CD8-positive, alpha-beta memory T cell (primary cell): ENCODE measurements at places on chromosomes 11 and 22.

DNA sequence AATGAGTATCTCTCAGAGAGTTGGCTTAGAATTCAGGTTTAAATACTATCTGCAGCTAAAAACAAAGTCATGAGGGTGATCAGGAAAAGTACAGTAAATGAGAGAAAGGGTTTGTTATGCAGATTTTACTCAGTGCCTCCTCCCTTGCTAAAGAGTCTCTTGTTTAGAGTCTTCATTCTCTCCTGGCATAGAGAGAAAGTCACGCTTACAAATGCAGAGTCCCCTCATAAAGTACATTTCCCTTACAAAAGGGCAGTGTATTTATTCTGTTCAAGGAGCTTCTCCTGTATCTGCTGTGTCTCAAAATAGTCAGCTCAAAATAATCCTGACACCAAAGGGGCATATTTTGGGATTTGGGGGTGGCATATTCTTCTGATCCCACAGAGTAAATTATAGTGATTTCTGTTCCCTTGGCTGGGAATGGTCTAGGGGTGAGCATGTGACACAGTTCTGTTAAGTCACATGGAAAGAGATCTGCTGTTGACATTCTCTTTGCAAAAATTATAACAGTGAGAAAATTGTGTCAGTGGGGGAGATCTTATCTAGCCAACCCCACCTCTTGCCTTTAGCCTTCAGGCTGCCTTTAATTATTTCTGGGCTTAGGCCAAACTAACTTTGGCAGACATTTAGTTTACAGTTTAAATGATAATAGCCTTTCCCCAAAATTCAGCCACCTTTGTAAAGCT is 102.9 kb downstream of the MTNR1B start:
- DNase-seq = no peak

DNA sequence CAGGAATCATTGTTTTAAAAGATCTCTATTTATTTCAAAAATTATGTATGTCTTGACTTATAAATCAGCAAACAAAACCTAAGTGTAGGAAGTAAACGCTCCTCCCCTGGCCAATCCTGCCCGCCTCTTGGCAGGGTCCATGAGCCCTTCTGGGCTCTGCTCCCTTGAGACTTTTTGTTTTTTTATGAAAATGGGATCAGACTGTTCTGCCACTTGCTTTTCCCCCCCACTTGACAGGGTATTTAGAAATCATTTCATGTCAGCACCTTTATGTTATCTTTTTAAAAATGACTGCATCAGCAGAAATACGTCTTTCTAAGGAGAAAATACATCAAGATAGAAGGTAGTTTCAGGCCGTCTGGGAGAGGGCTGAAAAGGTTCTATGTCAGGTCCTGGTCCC is 35.6 kb downstream of the FBLN1 start:
- no peak for DNase-seq

DNA sequence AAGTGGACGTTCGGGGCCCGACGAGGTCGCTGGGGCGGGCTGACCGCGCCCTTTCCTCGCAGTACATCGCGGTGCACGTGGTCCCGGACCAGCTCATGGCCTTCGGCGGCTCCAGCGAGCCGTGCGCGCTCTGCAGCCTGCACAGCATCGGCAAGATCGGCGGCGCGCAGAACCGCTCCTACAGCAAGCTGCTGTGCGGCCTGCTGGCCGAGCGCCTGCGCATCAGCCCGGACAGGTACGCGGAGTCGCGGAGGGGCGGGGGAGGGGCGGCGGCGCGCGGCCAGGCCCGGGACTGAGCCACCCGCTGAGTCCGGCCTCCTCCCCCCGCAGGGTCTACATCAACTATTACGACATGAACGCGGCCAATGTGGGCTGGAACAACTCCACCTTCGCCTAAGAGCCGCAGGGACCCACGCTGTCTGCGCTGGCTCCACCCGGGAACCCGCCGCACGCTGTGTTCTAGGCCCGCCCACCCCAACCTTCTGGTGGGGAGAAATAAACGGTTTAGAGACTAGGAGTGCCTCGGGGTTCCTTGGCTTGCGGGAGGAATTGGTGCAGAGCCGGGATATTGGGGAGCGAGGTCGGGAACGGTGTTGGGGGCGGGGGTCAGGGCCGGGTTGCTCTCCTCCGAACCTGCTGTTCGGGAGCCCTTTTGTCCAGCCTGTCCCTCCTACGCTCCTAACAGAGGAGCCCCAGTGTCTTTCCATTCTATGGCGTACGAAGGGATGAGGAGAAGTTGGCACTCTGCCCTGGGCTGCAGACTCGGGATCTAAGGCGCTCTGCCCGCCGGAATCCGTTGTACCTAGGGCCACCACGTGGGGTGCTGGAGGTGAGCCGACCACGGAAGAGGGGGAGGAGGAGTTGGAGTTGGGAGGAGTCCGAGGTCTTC is 771 bp downstream of the MIF start:
- peak; percentile 75 for DNase-seq

DNA sequence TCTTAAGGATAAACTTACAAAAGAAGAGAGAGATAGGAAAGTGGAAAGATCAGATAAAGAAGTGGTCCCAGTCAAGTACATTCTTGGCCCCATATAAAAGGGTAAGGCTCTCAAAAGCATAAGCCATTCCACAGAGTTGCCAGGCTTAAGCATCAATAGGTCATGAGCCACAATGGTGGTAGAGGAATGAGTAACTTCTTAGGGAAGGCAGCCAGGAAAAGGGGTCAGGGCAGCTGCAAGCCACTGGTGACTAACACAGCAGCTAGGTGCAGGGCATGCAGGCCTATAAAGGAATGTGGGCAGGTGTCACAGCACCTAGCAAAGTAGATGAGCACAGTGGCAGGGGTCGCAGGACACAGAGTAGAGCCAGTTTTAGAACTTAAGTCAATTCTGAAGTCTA is 302.6 kb upstream of the FAT3 start:
- no peak for DNase-seq

DNA sequence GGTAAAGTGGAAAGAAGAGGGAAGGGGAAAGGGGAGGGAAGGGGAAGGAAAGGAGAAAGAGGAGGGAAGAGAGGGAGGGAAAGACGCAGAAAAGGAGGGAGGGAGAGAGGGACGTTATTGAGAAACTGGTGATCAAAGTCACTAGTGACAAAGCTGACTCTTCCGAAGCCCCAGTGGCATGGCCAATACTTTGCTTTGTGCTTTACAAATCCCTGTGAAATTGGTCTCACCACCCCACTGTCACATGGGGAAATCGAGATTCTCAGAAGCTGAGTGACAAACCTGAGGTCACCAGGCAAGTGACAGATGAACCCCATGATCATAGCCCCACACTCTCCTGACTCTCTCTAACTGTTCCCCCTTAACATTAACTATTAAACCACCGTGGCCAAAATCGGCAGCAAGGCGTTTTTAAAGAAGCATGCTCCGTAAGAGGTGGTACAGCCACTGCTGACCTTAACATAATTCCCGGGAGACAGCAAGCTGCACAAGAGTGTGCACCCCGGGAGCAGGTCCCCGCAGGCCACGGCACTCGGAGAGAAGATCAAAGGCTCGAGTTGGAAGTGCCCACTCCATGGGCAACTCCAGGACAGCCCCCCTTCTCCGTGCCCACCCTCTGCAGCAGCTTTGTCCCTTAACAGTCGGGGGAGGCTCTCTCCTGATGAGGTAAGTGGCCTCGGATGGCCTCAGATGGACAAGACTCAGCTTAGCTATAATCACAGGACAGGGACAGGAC is 34.8 kb downstream of the CELSR1 start:
- no peak for DNase-seq

- DNase-seq = no peak
Observed at GRCh38 chr11:102849311-102849710, 5.9 kb upstream of the MMP3 start.
